ENCODE measurements at places on chromosomes 12 and 14. TPM values are rescaled to one million over a fixed set of nuclear protein-coding genes. Genes with fewer than 3 reads are reported as not detected.

Gene SERPINA1
- 10.6 TPM for total RNA-seq

Gene EGLN3
- total RNA-seq, result 56.1 TPM

Gene NRL
- total RNA-seq, result 0.96 TPM

Gene CD63
- total RNA-seq, result 965 TPM

Gene YARS2
- total RNA-seq, result 47.7 TPM

Gene PTCSC3
- not detected for total RNA-seq

Gene TBC1D30
- total RNA-seq, result 4.0 TPM

Gene SLC25A47
- not detected for total RNA-seq
